ENCODE measurements at places on chromosomes 11 and 22.
A peak's percentile ranks its signal among the peaks of the same experiment; 100 is the strongest.

DNA sequence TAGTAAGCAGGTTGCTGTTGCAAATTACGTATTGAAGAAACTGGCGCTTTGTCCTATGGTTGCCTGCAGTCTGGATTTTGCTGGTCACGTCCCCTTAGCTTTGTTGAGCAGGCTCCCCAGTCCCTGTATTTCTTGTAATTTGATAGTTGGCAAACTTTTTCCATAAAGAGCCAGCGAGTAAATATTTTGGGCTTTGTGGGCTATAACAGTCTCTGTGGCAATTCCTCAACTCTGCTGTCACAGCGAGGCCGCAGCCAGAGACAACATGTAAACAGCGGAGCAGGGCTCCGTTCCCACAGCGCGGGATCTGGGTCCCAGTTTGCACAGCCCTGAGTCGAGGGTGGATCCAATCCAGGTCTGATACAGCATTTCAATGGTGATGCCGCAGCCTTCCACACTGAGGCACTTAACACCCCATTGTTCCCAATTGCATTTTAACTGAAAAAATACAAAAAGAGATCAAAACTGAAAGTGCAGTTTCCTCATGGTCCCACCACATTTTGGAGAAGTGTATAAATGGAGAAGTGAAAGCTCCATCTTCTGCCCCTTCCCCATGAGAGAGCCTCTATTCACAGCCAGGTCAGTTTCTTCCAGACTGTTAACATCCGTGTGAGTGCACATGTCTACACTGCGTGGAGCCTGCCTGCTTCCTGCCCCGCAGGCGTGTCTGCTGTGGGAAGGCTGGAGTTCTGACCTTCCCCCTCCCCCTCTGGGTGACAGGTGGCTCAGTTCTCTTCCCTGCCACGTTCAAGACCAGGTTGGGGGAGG, 89.1 kb downstream of the RPS6KA4 start:
- no peak for ATAC-seq

GRCh38 chr11:74354036-74354435, 42.6 kb upstream of the P4HA3 start:
- ATAC-seq, result no peak

DNA sequence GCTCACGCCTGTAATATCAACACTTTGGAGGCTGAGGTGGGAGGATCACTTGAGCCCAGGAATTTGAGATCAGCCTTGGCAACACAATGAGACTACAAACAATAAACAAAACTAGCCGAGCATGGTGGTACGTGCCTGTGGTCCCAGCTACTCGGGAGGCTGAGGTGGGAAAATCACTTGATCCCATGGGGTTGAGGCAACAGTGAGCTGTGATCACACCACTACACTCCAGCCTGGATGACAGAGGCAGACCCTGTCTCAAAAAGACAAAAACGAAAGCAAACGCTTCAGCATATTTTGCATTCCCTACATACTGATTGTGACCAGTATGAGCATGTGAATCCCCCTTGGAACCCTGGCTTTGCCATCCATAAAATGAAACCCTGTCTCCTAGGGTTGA, 33.9 kb upstream of the MN1 start:
- ATAC-seq, result peak; percentile 33

- no peak for ATAC-seq
Measured at GRCh38 chr11:9750551-9750950, 86.7 kb downstream of the SWAP70 start.

- no peak for ATAC-seq
Measured at GRCh38 chr11:131522851-131523250, 152.4 kb downstream of the NTM start.

DNA sequence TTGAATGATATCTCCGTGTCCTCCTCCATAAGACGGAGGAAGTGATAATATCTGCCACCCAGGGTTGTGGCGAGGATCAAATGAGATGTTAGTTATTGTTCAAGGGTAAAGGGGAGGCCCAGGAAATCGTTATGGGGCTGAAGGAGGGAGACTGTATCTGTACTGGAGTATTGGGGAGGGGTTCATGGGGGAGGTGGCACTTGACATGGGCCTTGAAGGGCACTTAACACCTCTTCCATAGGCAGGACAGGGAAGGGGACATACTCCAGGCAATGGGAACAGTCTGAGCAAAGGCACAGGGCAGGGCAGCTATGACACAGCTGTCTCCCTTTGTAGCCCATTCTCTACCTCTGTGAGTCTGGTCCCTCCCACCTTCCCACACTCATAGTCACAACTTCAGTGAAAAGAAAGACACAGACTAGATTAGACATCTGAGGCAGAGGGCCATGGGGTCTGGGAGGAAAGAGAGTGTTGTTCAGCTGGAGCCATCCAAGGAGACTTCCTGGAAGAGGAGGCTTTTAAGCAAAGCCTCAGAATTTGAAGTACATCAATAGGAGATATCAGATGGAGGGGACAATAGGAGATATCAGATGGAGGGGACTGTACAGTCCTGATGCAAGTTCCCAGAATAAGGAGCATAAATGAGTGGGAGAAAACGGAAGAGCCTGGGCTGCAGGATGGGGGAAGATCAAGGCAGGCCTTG, 15.8 kb upstream of the DGKZ start:
- ATAC-seq, result no peak

DNA sequence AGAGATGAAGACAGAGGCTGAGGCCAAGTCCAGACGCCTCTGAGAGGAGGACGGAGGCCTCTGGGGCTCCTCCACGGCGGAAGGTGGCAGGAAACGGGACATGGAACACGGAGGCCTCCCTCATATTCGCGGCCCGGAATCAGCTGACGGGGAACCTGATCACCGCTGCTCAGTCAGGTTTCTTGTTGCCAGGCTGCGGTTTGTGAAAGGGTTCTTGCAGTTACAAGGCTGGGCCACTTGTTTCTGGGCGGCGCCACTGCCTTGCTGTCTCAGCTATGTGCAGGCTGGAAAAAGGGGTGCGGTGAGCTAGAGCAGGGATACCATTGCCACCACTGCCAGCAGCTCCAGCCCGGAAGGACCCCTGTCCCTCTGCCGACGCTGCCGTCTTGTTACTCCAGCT, 10.0 kb upstream of the MMP1 start:
- ATAC-seq, result peak; percentile 90

DNA sequence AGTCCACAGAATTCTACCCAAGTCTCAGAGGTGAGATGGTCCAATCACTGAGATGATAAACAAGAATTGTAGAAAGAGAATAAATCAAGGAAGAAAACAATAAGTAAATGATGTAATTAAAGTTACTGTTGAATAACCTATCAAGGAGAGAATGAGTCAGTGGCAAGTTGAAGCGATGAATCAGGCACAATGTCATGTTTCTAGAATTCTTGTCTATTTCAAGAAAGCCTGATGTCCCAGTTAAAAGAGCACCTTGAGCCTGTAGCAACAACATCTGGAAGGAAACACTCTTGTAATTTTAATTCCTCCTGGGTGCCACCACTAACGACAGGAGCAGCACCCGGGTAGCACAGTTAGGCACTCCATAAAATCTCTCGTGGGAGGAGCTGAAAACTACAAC, 67.9 kb upstream of the SLC35C1 start:
- no peak for ATAC-seq

- no peak for ATAC-seq
Measured at GRCh38 chr11:65208785-65209710, 27.3 kb downstream of the CAPN1 start.

GRCh38 chr11:64967375-64967774, 4.5 kb downstream of the MAJIN start:
- ATAC-seq, result no peak

- peak; percentile 8 for ATAC-seq
Measured at GRCh38 chr11:67266449-67267187, at the start of gene GRK2. Gene GRK2, plus strand, starts transcription at chr11:67266473. Its CDS starts 227 bp downstream, at chr11:67266700.

- ATAC-seq, result no peak
Measured at GRCh38 chr11:69985641-69986439, 92.3 kb upstream of the ANO1 start.

GRCh38 chr11:70886256-70886655, 366.1 kb downstream of the SHANK2 start:
- ATAC-seq, result no peak
